H54 (cell line): ENCODE measurements at places on chromosomes 6 and 20.

DNA sequence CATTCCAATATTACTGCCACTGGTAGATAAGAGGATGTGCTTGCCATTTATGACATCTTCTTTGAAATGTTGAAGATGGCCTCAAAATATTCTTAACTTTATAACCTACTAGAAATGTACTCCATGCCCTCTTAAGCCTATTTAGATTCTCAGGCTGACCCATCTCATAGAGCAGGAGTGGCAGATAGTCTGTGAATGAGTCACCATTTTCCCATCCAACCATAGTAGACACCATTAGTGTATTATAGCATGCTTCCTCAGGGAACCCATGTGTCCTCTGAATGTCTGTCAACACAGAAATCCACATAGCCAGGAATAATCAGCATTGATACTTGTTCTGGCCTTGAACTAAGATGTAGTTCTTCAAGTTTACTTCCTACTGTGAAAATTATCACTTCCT is 150.2 kb downstream of the IMPG1 start:
- DNase-seq = no peak

- DNase-seq = no peak
These were observed 15.9 kb downstream of the NT5E start for GRCh38 chr6:85465762-85466161.

GRCh38 chr6:72595812-72596211 is 26.1 kb upstream of the KCNQ5 start:
- no peak for DNase-seq

GRCh38 chr6:168387911-168388310 is 53.1 kb upstream of the SMOC2 start:
- DNase-seq = no peak

DNA sequence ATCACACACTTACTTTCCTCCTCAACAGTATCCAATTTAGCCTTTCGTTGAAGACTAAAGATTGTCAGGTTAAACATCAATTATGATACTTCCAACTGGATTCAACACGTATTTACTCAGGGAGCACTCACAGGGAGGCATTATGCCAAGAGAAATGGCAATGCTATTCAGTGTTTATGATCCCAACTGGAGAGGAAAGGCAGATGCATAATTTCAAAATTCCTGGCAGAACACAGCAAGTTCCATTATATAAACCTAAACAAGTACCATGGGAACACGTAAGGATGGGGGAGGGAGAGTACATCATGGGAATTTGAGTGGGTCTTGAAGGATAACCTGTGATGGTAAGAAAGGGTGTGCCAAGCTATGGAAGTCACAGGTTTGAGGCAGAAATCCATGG is 112.7 kb downstream of the ISM1 start:
- DNase-seq = no peak

- no peak for DNase-seq
These were observed 23.9 kb downstream of the SERPINB6 start for GRCh38 chr6:2947445-2947844.

GRCh38 chr20:53655625-53656292 is 62.1 kb upstream of the ZNF217 start:
- no peak for DNase-seq

DNA sequence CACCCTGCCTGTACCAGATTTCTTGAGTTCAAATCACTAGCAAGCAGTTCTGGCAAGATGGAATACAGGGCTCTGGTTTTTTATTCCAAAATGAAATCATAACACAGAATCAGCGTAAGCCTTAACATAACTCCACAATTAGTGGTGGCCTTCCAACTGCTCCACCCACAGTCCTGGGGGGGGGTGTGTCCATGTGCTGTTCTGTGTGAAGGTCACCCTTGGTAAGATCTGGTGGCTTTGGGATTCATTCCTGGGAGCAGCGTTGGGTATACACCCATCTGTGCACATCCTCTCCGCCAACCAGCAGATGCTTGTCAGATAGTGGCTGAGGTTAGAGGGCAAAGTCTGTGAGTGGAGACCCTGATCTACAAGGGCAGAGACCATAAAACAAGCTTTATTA is 49.9 kb upstream of the CD83 start:
- no peak for DNase-seq

- no peak for DNase-seq
These were observed 9.4 kb downstream of the EPB41L2 start for GRCh38 chr6:131053546-131054240.

DNA sequence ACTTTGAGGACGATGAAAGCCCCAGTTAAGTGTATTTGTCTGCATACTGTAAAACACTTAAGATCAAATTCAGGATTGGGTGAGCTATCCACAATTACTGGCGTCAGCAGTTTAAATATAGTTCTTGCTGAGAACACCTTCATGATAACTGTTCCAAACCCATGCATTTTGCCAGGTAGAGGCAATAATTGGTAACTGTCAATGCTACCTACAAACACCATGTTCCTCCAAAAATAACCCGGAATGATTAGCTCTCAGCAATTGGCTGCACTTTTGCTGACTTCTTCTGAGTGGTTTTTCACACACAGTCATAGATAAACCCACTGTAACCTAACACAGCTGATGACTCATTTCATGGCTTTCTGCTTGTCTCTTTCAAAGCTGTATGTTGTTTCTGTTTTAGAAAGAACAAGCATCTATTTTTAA is 1358.6 kb upstream of the GJE1 start:
- no peak for DNase-seq

DNA sequence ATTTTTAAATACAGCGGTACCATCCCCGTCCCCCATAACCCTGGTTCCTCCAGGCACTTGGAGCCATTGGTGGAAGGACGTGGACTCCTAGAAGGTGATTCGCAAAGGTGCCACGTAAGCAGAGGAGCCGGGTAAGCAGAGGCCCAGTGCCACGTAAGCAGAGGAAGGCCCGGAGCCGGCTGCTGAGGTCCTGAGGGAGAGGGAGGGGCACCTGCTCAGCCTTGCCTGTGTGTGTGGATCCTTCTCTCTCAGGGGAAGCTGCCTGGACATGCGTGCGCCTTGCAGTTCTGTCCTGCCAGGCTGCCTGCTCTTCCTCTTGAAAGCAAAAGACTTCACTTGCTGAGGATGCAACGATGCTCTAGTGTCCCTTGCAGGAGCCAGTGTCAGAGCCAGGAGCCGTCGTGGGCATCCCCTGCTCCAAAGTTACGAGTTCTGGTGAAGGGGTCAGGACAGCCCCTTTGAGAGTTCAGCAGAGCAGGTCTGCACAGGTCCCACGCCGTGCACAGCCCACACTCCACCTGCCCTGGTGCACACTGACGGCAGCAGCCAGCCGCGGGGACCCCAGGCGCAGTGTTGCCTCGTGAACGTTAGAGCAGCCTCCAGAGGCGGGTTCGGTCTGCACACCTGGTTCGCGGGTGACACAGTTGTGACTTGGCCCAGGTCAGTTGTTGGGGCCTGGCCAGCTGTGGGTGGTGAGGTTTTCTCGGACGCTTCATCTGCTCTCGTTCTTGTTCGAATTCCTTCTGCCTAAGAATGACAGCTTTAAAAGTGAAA is 1.9 kb upstream of the NKAIN4 start:
- DNase-seq = no peak

DNA sequence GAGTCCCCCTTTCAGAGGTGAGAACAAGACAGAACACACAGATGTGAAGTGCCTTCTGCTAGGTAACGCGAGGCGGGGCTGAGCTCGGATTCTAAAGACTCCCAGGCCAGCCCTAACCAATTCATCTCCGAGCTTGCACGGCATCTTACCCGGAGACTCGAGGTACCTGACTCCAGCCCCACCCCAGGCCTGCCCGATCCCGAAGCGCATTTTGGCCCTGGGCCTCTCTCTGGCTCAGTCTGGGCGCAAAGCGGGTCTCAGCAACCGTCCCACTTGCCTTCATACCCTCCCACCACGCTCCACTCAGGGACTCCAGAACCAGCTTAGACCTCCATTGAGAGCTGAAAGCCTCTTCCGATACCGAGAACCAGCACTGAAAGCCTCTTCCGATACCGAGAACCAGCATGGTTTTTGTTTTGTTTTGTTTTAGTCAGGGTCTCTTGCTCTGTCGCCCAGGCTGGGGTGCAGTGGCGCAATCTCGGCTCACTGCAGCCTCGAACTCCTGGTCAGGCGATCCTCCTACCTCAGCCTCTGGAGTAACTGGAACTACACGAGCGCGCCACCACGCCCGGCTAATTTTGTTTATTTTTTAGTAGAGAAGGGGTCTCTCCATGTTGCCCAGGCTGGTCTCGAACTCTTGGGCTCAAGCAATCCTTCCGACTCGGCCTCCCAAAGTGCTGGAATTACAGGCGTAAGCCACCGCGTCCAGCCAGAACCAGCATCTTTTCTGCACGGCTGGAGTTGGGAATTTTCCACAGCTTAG is 557 bp upstream of the DYNLRB1 start:
- DNase-seq = no peak

DNA sequence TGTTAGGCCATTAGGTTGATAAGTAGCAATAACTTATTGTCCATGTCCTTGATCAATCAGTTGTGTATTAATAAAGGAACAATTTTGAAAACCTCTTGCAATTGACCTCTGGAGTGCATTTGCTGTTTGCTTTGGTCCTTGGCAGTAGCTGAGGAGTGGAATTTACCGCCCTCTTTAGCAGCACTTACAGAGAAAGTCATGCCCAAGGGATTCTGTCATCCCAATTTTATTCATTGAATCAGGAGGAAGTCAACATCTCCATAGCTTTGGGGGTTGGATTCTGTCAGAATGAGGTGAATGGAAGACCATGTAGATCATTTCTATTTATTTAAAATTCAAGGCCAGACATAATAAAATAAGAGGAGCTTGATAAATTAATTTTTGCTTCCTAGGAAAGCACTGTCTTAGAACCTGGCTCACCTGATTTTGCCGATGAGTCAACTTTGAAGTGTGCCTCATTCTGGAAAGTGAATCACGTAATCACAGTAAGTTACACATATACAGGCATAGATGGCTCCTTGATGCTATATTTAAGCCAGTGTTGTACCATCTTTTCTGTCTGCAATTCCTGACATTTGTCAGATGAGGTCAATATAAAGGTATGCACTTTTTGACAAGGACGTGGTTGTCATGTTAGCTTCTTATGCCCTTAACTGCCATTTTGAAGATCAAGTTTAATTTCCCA is 128.7 kb upstream of the MLIP start:
- no peak for DNase-seq

DNA sequence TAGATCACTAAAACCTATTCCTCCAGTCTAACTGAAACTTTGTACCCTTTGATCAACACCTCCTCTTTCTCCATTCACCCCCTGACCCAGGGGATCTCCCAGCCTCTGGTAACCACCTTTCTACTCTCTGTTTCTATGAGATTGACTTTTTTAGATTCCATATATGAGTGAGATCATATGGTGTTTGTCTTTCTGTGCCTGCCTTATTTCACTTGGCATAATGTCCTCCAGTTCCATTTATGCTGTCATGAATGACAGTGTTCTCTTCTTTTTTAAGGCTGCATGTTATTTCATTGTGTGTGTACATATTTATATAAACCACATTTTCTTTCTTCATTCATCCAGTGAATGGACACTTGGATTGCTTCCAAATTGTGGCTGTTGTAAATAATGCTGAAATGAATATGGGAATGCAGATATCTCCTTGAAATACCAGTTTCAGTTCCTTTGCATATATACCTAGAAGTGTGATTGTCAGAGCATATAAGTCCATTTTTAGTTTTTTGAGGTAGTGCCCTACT is 57.7 kb downstream of the DHX35 start:
- no peak for DNase-seq

DNA sequence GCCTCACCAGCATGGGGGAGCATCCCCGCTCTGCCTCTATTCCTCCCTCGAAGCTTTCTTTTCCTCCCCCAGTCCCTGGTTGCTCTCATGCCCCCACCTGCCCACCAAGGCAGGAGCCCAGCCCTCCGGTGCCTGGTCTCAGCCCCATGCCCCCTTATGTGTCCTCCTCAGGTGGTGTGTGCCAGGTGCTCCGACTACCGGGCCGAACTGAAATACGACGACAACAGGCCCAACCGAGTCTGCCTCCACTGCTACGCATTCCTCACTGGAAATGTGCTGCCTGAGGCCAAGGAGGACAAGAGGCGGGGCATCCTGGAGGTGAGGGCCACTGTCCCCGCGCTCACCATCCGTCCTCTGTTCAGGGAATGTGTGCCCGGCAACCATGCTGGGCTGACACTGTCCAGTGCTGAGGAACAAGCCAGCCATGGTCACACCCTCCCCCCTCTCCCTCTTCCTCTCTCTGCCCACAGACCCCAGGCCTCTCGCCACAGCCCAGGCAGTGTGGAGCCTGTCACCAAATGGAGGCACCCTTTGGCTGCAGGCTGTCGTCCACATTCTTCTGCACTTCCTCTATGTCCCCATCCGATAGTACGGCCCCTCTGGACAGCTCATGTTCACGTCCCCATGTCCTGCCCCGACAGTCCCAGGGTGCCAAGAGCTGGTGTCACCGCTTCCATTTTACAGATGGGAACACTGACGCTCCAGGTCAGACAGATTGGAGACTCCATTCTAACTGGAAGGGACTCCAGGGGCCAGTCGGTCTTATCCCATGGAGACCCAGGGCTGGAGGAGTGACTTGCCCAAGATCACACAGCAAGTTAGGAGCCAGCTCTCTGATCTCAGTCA is 20.4 kb downstream of the FGD2 start:
- no peak for DNase-seq

- no peak for DNase-seq
These were observed 238.9 kb downstream of the PRL start for GRCh38 chr6:22057962-22058361.
